ENCODE measurements at places on chromosomes 5 and 9. TPM values are rescaled to one million over a fixed set of nuclear protein-coding genes. Genes with fewer than 3 reads are reported as not detected.

Gene GPRIN1
- 0.41 TPM for total RNA-seq

- DNase-seq: no peak
- H3K36me3 ChIP-seq: no peaks in the 10 kb centered on the region
- no peaks in the 10 kb centered on the region for H3K4me1 ChIP-seq
- no peak overlapping the region for H3K27ac ChIP-seq
- H3K27me3 ChIP-seq: no peaks in the 10 kb centered on the region
- H3K4me3 ChIP-seq: no peak overlapping the region
These were observed 1216.3 kb upstream of the ACO1 start for GRCh38 chr9:31168161-31168560.

DNA sequence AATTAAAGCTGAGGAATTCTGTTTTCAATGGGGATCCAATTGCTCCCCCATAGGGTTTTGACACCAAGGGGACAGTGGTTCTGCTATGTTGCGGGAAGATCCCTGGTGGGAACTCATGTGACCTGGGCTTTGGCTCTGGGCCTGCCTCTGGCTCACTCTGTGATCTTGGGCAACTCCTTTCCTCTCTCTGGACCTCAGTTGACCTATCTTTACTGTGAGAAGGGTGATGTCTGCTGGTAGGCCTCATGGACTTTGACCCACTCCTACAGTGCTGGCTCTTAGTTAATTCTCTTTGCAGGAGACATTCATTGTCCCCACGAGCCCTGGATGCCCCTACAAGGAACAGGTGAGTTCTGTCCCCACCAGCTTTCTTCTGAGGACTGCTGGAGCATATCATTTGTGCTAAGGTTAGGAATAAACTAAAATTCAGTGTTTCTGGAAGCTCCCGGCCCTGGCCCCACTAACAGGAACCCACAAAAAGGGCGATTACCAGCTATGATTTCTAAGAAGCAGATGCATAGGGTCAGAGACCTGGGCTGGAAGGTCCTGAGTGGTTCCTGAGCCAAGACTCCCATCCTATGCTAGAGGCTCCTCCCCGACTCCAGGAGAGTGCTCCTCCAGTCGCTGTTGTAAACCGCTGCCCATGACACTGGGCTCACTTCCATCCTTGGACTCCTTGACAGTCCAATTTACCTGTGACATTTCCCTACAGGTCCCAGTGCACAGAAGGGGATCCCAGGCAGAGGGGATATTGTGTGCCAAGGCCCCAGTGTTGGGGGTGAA is 218.3 kb downstream of the PAX5 start:
- no peak overlapping the region for H3K27ac ChIP-seq
- no peaks in the 10 kb centered on the region for H3K27me3 ChIP-seq
- DNase-seq: no peak
- H3K36me3 ChIP-seq: no peaks in the 10 kb centered on the region

GRCh38 chr9:129406278-129407225 is 214.3 kb downstream of the C9orf50 start:
- no peaks in the 10 kb centered on the region for H3K36me3 ChIP-seq
- peak; percentile 7 for DNase-seq
- H3K4me1 ChIP-seq: no peaks in the 10 kb centered on the region
- H3K27me3 ChIP-seq: no peaks in the 10 kb centered on the region

Gene DNAI1
- not detected for total RNA-seq

DNA sequence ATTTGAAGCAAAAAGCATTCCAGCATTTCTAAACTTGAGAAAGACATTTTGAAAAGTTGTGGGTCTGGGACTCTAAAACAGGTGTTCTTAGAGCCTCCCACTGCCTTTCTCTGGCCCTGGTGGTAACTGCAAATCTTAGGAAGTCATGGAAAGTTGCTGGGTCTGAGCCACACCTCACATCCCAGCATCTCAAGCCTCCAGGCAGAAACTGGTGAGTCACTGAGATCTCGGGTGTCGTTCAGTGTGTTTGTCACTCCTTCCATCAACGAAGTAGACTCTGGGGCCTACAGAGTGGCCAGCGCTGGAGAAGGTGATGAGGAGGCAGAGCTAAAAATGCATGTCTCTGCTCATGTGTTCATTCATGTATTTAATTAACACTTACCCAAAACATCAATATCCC is 59.6 kb upstream of the C5orf58 start:
- no peaks in the 10 kb centered on the region for H3K27me3 ChIP-seq
- no peak overlapping the region for H3K27ac ChIP-seq
- H3K4me1 ChIP-seq: no peaks in the 10 kb centered on the region
- H3K4me3 ChIP-seq: no peak overlapping the region

Gene PITX1
- not detected for total RNA-seq

Gene INVS
- 22.9 TPM for total RNA-seq

DNA sequence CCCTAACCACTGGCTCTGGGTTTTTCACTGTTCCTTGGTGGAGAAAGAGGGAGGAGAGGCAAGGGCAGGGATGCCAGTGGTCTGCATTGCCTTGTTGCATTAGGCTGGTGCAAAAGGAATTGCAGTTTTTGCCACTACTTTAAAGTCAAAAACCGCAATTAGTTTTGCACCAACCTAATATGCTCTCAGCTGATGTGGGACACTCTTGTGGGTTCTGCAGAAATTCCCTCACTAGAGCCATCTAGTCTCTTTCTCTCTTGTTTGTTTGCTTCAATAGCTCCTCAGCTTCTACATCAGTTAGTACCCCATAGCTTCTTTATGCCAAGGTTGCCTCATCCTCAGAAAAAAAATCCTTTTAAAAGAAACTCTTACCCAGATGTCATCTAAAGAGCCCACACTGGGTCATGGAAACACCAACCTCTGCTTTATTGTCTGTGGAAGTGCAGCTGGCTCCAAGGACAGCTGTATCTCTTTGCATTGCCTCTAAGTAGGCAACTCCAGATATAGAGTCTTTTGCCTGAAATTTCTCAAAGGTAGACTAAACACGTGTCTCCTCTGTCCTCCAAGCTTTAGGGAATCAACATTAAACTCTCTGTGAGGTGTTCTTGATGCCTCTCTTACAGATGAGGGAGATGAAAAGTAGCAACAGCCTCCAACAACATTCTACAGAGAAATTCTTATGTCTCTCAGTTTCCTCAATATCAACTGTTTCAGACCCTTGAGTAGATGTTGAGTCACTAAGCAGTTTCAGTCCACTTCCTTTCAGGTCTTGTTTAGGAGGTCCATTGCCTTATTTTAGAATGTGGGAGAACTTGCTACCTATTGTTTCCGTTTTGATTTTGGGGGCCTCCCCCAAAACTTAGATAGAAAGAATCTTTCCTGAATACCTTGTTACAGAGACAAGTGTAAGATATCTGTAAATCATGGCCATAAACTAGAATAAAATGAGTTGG is 84.9 kb upstream of the MEF2C start:
- no peak overlapping the region for H3K27ac ChIP-seq
- no peaks in the 10 kb centered on the region for H3K27me3 ChIP-seq
- H3K36me3 ChIP-seq: no peaks in the 10 kb centered on the region
- no peak for DNase-seq
- no peaks in the 10 kb centered on the region for H3K4me1 ChIP-seq
- no peak overlapping the region for H3K4me3 ChIP-seq

DNA sequence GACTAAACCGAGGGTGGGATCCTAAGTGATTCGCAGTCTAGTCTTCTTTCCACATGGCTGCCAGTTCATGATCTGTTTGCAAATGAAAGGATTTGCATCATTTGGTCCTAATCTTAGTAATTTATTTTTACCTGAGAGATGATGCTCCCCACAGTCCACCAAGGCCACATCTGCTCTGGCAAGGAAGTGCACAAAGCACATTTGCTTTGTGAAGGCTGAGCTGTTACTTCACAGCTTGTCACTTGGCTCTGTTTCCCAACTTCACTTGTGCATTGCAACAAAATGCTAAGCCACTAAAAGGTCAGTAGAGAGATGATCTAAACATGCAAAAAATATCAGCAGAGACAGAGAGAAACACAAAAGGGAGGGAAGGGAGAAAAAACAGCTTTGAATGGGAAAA is 128.5 kb upstream of the VLDLR start:
- no peaks in the 10 kb centered on the region for H3K4me1 ChIP-seq
- no peaks in the 10 kb centered on the region for H3K36me3 ChIP-seq

Gene SLC36A2
- total RNA-seq: not detected

Gene SPINK4
- total RNA-seq: not detected

- no peaks in the 10 kb centered on the region for H3K27me3 ChIP-seq
- H3K36me3 ChIP-seq: no peaks in the 10 kb centered on the region
- H3K27ac ChIP-seq: no peak overlapping the region
- H3K4me1 ChIP-seq: peaks cover 24% of the 10 kb centered on the region
- H3K4me3 ChIP-seq: no peak overlapping the region
These were observed 47.9 kb downstream of the STOM start for GRCh38 chr9:121322037-121322736.

DNA sequence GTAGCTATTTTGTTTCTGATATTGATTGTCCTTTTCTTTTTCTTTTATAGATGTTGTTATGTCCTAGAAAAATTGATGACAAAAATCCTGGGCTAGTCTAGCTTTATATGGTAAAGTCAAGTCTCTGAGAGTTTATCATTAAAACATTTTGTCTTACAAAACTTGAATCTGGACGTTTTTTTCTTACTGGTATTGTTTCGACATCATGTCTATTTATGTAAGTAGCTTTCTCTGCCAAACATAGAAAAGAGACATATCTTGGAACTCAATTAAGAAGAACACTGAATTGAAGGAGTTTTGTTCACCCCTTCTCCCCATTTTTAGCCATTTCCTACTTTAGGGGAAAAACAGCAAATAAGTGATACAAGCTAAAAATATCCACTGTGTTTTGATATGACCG is 151.5 kb downstream of the ISOC1 start:
- no peak overlapping the region for H3K27ac ChIP-seq
- H3K27me3 ChIP-seq: no peaks in the 10 kb centered on the region
- H3K4me3 ChIP-seq: no peak overlapping the region
- no peaks in the 10 kb centered on the region for H3K36me3 ChIP-seq
- DNase-seq: no peak
- no peaks in the 10 kb centered on the region for H3K4me1 ChIP-seq

DNA sequence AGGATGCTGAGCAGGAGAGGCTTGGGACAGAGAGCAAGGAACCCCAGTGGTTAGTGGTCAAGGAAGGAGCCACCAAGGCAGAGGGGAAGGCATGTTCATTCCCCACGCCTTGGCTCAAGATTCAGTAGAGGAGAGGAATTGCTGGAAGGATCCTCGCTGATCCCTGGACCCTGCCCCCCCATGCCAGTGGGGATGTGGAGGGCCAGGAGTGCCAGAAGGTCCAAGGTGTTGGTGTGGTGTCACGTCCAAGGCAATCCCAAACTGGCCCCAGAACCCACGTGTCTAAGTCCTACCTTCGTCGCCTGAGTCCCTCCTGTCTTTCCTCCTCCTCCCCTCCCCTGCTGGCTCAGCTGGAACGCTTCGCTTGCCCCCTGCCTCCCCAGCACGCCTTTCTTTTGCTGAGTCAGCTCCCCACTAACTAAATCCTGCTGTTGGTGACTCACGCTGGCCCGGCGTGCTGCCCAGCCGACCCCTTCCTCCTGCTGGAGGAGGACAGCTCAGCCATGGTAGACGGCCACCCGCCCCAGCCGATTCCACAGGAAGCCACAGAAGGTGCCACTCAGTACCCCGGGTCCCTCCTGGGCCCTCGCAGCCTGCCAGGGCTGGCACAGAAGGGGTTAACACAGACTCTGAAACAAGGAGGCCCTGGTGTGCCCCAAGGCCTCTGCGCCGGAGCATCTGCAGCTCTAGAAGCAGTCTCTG is 37.6 kb upstream of the ORM1 start:
- no peak overlapping the region for H3K27ac ChIP-seq
- H3K4me1 ChIP-seq: no peaks in the 10 kb centered on the region
- DNase-seq: no peak
- H3K27me3 ChIP-seq: no peaks in the 10 kb centered on the region

DNA sequence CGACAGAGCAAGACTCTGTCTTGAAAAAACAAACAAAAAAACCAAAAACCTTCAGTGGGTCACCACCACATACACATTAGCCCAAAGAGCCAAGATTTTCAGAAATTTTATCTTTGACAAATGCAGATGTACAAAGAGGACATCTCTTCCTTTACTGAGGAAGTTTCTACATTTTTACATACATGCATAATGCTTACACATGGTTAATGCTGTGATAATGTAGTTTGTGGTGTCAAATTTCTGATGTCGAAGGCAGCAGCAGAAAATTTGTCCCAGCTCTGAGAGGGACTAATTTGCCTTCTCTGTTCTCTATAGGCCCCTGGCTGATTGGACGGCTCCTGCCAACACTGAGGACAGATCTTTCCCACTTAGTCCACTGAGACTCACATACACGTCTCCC is 24.6 kb upstream of the C9orf40 start:
- H3K36me3 ChIP-seq: no peaks in the 10 kb centered on the region
- H3K4me1 ChIP-seq: no peaks in the 10 kb centered on the region
- H3K27ac ChIP-seq: no peak overlapping the region
- DNase-seq: no peak

Gene TMEM174
- not detected for total RNA-seq

Gene PCDHGB6
- 0.26 TPM for total RNA-seq

DNA sequence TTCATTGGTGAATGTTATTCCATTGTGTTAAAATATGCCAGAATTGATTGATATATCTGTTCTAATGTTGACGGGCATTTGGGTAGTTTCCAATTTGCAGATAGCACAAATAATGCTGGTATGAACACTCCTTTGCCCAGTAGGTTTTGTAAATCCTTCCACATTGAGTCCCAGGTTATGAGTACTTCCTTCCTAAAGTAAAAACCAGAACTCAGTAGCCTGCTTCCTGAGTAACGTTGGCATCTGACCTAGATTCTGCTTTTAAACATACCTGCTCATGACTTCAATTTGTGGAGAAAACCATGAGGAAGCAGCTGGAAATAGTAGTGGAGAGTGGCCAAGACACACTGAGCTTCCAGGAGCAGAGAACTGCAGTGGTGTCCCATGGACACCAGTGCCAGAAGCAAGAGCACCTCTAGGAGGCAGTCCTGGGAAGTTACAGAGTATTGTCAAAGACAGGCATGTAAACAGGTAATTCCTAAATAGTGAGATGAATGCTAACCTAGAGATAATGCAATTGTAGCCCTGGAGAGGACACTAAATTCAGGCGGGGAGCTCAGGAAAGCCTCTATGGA is 24.3 kb upstream of the RASGRF2 start:
- DNase-seq: no peak
- no peaks in the 10 kb centered on the region for H3K27me3 ChIP-seq
- H3K4me3 ChIP-seq: no peak overlapping the region
- no peaks in the 10 kb centered on the region for H3K36me3 ChIP-seq
- H3K4me1 ChIP-seq: no peaks in the 10 kb centered on the region

GRCh38 chr5:135810188-135810943 is 24.1 kb upstream of the SLC25A48 start:
- no peak for DNase-seq
- no peaks in the 10 kb centered on the region for H3K4me1 ChIP-seq
- H3K4me3 ChIP-seq: no peak overlapping the region
- no peaks in the 10 kb centered on the region for H3K36me3 ChIP-seq
- no peaks in the 10 kb centered on the region for H3K27me3 ChIP-seq
- no peak overlapping the region for H3K27ac ChIP-seq

GRCh38 chr9:109640580-109641371 is 139.2 kb upstream of the PALM2AKAP2 start:
- H3K27ac ChIP-seq: no peak overlapping the region
- H3K36me3 ChIP-seq: no peaks in the 10 kb centered on the region
- DNase-seq: no peak
- no peaks in the 10 kb centered on the region for H3K27me3 ChIP-seq

Gene IFNE
- not detected for total RNA-seq

Gene HAPLN1
- total RNA-seq: not detected

Gene PCA3
- total RNA-seq: not detected

Gene PCDHA9
- total RNA-seq: not detected
